Left ventricle myocardium superior (tissue), 1 donor: ENCODE measurements at places on chromosomes 12 and 14. TPM values are rescaled to one million over a fixed set of nuclear protein-coding genes. Genes with fewer than 3 reads are reported as not detected.

PRIMA1 gene
- total RNA-seq: 7.9 TPM

FAM177A1 gene
- 51.3 TPM for total RNA-seq

KRT71 gene
- not detected for total RNA-seq

LRRK2 gene
- total RNA-seq: 7.3 TPM

ITGA7 gene
- 488 TPM for total RNA-seq

PLCZ1 gene
- total RNA-seq: not detected

POTEM gene
- not detected for total RNA-seq

DNA sequence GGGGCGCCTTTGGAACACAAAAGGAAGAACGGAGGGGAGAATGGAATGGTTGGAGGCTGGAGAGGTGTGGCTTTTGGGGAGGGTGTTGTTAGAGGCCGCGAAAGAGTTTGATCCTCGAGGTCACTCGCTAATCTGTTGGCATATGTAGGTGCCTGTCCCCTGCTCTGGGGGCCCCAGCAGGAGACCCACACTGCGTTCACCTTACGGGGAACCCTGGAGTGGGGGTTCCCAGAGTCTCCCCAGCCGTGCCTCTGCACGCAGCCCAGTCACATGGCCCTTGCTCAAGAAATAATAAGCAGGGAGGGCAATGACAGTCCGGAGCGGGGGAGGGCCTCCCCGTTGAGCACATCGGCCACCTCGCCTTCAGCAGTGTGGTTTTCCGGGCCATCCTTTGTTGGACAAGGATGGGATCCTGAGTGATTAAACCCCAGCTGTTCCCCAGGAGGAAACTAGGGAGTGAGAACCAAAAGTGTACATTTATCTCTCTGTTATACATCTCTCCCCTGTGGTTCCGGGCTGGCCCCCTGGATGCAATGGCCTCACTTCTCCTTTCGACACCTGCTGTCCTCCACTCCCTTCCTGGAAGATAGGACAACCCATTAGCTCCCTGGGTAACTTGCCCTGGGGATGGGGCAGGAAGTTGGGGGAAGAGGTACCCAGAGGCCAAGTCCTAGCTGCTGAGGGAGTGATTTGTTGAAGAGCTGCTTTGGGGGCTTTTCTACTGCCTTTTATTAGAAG, 1.3 kb downstream of the PLEKHG3 start:
- peak; percentile 55 for DNase-seq

DNA sequence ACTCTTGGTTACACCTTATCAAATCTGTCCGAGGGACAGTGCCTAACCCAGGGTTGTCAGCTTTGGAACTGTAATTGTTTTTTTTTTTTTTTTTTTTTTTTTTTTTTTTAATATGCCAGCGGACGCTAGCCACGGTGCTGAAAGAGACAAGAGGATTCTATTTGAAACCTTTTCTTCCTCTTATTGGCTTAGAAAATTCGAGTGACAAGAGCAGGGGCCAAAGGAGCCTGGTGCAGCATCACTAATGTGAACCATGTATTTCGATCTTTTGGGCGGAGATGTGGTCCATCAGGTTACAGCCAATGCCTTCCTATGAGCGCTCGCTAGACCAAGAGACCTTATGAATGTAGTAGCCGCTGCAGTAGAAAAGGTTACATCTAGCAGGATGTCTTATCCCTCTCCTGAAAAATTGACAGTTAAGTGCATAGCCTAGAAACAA, 922 bp downstream of the PTPRR start:
- DNase-seq: no peak

DNA sequence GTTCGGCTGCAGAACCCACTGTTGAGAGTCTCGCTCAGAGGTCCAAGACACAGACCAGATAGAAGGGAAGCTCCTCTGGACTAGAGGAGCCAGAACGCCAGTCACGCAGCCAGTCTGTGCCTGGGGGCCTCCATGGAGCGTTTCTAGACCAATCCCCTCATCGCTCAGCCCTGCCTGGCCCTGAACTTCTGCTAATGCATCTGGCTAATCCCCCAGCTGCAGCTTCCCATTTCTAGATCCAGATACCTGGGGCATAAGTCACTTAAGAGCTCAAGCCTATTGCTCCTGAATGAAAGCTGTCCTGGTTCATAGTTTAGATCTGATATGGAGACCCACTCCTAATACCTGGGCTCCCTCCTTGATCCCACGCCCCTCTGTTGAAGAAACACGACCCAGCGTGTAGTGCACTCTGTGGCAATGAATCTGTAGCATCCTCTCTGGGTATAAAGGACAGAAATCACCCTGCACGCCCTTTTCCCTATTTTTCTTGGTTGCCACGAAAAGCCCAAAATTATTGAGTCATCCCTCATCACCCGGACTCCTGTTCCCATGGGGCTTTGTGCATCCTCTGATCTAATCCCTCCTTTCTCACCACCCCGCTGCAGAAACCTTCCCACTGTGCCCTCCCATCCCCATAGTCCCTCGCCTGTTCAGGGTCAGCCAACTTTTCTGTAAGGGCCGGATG, 341.6 kb upstream of the FKBP4 start:
- no peak for DNase-seq

DNA sequence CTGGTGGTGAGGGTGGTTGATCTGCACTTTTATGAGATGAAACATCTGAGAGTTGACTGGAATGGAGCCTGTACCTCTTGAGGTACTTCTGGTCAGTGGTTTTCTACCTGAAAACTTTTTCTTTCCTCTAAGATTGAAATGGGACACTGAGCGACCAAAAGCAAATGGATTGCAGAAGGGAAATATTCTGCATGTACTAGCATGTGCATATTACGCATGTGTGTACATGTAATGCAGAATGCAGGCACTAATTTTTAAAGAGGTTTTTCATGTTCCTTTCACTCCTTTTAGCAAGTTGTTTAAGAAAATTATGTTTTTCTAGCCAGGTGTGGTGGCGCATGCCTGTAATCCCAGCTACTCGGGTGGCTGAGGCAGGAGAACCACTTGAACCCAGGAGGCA, 28.7 kb upstream of the EID3 start:
- no peak for DNase-seq

- DNase-seq: no peak
Observed at GRCh38 chr12:50211392-50212070, 44.4 kb upstream of the CERS5 start.

- no peak for DNase-seq
Observed at GRCh38 chr14:56125772-56126636, 7.8 kb downstream of the PELI2 start.

DNA sequence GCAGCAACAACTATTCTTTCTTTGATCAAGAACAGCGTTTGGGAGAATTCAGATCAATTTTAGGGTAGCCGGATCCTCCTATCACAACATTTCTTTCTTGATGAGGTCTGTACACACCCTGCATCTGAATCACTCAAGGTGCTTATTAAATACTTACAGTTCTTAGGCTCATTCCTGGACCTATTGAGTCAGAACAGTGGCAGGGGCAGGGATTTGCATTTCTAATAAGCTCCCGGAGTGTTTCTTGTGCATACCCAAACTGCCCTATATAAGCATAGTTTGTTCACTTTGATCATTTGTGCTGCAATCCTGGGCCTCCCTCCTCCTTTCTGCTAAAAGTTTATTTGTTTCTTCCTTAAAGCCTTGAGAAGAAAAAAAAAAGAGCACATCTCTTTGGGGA, 80.5 kb upstream of the RPH3A start:
- DNase-seq: no peak
